ENCODE measurements at places on chromosomes 11 and 22. TPM values are rescaled to one million over a fixed set of nuclear protein-coding genes. Genes with fewer than 3 reads are reported as not detected.

DNA sequence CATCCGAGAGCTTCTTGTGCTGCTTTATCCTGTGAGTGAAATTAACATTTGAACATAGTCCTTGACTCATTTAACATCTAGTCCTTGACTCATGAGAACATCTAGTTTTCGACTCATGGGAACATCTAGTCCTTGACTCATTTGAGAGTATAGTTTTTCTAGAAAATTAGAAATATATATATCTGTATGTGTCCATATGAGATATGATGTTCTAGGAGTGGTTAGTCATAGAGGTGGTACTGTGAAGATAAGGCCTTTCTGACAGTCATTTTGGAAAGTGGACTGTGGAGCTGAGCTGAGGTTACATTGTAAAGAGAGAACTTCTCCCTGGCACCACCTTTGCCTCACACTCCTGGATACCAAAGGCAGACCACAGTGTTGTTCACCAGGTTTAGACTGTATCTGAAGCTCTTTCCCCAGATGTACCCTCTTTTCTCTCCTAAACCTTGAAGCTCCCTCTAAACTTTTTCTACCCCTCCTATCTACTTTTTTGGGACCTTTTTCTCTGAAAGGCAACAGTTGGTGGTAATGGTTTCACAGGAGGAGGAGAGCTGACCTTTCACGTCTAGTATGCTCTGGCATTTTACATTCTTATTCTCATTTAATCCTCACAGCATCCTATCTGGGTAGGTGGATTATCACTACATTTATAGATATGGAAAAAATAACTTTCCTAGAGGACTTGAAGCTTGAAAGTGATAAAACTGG lies 67.2 kb downstream of the PPP2R1B start:
- DNase-seq = no peak

The OR5M3 gene
- total RNA-seq = not detected

DNA sequence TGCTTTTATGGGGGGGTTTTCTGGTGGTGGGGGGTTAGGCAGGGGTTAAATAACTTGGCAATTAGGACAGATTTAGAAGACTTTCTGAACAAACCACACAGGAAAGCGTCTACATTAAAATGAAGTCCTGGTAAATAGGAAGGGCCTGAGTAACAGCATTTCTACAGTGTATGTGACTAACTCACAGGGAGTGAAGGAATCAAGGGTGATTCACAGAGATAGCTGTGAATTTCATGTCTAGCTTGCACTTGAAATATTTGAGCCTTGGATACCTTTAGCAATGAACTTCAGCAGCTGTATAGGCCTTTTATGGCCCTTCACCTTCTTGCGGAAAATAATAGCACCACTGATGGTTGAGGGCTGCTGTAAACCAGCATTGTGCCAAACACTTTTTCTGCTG lies 26.1 kb upstream of the LDHA start:
- no peak for DNase-seq

DNA sequence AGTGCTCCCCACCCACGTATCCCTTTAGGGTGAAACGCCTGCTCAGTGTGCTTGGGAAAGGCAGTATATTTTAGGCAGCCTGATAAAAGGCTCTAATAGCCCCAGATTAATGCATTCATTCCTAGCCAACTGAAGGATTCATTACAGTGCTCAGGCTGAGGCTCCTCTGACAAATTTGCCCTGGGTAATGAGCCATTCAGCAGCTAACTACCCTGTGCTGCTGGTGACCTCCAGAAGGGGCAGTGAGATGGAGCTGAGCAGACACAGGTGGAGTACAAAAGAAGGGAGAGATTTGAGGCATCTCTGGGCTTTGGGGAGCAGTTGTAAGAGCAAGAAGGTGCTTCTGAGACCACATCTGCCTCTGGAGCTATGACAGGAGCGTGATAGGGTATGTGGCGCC lies 817.0 kb downstream of the NTM start:
- no peak for DNase-seq

The KREMEN1 gene
- 3.9 TPM for total RNA-seq
